ENCODE measurements at places on chromosomes 13 and 19.

GRCh38 chr13:90500569-90500968 is 846.9 kb upstream of the MIR17HG start:
- DNase-seq = no peak

GRCh38 chr19:5321851-5322681 is 18.5 kb downstream of the PTPRS start:
- peak; percentile 26 for DNase-seq

DNA sequence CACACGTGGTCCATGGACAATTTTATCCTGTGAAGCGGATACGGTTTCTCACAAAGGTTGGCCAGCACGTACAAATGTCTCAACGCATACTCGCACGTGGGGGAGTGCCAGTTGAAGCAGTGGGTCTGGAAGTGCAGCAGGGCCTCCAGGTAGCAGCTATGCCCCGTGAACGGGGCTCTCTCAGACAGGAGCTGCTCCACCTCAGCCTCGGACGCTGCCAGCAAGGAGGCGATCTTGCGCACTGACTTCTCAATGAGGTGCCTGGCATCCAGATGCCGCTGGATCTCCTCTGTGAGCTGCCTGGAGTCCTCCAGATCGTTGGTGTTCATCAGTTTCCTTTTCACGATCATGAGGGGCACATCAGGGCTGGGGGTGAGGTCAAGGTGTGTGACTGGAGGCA is 2272.0 kb downstream of the PCDH9 start:
- no peak for DNase-seq

DNA sequence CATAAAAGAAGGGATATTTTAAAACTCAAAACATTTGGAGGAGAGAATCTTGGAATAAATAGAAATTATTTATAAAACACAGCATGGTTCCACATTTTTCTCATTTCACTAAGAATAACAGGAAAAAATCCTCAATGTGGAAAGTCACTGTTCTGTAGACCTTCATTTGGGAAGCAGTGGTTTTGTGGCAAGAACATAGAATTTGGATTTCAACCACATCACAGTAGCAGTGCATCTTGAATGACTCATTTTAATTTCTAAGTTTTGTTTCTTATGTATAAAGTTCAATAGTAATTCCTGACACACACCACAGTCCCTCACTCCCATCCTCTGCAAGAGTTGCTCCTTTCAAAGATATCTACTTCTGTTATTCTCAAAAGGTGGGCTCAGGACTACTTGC is 264.0 kb downstream of the ENOX1 start:
- no peak for DNase-seq

DNA sequence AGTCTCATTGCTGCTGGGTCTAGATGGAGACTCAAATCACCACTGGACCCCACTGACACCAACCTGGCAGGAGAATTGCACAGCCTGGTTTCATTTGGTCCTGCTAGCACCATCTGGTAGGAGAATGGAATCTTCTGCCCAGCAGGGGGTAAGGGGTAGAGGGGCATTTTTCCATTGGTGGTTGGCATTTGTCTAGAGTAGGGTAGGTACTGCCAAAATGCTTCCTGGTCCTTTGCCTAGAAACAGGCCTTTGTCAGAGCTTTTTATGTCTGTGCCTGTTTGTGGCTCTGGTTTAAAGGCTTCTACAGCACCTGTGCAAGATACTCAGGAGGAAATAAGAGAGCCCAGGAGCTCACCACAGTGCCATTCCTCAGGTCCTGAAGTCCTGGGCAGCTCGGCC is 121.3 kb downstream of the KCTD12 start:
- DNase-seq = no peak

GRCh38 chr13:73808318-73808717 is 325.9 kb downstream of the KLF12 start:
- no peak for DNase-seq

GRCh38 chr19:5147978-5148793 is 179.3 kb downstream of the KDM4B start:
- peak; percentile 22 for DNase-seq

- DNase-seq = no peak
Observed at GRCh38 chr13:113421673-113422270, 31.5 kb downstream of the ADPRHL1 start.

- DNase-seq = no peak
Observed at GRCh38 chr13:44489751-44490150, 86.4 kb downstream of the TSC22D1 start.

DNA sequence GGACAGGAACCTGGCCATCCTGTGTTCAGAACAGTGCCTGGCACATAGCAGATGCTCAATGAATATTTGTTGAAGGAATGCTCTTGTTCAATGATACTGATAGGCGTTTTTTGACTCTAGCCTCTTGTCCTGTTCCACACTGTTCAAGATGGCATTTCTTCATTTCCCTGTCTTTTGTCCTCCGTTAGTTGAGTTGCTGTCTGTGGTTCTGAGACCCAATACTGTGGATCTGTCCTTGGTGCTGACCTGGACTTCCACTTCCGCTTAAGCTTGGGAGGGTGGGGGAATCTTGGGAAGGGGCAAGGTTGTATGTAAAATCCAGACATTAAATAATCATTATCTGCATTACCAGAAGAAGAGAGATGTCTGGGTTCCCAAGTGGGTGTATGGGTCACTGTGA is 8.3 kb upstream of the KCNN4 start:
- no peak for DNase-seq
